ENCODE measurements at places on chromosomes 7 and 10.

DNA sequence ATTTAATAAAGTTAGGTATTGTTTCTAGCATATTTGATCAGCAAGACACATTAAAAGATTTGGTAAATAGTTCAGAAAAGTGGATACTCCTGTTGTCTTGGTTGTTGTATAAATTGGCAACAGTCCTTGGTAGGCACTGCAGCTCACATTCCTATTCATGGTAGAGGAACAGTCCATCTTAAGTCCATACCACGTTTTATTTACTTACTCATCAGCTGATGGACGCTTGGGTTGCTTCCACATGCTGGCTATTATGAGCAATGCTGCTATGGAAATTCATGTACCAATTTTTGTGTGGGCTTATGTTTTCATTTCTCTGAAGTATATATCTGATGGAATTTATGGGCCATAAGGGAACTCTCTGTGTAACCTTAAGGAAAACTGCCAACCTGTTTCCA lies 43.3 kb downstream of the C10orf120 start:
- no peak for DNase-seq

DNA sequence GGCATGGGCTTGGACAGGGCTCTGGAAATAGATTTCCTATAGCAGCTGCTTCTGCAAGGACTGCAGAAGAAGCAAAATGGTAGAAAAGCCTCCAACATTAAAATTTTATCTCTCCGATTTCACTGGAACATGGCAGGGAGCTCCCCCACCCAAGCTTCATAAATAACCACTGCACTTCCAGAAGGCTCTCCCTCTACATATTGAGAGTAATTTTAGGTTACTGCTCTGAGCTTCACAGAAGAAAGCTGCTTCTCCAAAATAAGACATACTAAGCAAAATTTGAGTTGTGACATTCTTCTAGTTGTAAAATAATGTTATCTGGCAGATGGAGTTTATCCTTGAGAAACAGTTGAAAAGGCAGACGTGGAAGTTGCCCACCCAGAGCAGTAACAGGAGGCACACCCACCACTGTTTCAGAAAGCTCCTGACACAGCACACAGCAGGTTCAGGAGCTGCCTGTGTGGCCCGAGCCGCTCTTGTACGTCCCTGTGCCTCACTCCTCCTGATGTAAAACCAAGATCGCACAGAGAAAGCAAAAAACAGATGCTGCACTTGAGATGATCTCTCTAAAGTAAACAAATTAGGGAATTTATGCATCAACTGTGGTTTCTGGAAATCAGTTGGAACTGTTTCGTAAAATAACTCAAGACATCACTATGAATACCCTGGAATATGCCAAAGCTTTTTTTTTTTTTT lies 621.0 kb downstream of the PARD3 start:
- DNase-seq, result no peak

GRCh38 chr7:97865104-97865503 lies 7.1 kb downstream of the ASNS start:
- DNase-seq, result no peak

DNA sequence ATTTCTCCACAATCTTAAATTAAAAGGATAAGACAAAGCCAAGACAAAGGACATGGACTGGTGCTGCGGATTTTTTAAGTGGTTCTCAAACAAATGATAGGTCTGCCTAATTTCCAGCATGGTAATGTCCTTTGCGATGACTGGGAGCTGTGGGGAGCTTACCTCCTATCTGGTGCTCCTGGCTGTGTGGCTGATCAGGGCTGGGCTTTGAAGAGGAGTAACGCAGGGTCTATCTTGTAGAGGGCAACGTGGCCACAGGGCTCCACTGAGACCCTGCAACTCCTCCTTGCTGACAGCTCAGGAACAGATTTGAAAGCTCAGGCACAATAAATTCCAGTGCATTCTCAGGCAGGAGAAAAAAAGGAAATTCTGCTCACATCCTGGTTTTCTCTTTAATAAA lies 103.1 kb upstream of the SFMBT2 start:
- DNase-seq, result no peak

DNA sequence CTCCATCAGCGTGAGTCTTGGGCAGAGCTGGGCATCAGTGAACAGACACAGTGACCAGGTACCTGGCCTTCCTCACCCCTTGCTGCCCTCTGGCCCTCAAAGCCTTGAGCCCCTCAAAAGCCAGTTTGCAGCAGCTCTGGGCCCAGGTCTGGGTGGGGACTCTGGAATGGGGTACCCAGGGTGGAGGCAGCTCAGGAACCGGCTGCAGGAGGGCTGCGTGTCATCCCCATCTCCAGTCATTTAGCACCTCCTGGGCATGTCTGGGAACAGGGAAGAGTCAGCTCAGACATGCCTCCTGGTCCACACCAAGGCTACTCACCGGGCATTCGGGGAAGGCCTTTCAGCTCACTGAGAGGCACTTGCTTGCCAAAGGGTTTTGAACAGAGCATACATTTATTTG lies 503.3 kb downstream of the TCERG1L start:
- DNase-seq, result no peak

DNA sequence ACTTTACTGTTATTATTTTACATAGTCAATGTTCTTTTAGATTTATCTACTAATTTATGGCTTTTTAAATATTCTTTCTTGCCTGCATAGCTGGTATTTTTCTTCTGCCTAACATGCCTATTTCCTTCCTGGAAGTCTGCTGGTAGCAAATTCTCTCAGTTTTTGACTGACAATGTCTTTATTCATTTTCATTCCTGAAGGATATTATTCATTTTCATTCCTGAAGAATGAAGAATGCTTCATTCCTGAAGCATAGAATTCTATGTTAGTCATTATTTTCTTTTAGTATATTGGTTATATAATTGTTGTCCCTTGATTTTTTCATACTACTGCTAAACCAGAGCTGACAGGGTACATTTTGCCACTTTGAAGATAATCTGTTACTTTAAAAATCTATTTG lies 41.8 kb downstream of the TMEM168 start:
- no peak for DNase-seq

- no peak for DNase-seq
These were observed 43.7 kb downstream of the DGKB start for GRCh38 chr7:14858866-14859265.

DNA sequence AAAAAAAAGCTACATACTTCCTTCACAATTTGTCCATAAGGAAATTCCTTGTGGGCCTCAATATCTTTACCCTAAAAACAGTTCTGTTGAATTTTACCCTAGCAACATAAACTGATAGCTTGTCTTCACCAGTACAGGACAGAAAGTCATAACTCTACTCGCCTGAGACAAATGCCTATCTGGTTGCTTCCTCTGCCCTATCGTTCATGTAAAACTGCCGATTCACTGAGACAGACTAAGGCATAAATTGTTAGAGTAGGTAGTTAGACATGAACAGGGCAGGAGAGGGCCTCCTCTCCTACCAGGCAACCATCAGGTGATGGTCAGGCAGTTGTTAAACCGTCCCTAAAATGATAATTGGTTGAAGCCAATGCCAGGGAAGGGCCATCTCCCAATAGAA lies 25.0 kb downstream of the IFIT3 start:
- no peak for DNase-seq

DNA sequence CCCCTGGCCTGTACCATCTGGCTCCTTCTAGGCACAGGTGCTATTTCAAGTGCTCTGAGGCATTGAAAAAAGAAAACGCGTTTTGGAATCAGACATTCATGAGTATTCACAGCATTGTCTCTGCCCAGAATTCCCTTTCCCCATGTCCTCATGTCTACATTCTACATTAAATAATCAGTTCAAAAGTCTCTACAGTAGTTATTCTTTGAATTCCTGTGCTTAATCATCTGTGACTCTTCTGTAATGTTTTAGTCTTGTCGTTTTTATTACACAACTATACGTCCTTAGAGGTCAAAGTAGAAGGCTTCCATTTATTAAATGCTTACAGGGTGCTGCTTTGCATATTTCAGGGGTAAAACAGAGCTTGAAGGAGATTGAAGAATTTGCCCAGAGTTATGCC lies 95.7 kb downstream of the BICC1 start:
- DNase-seq, result no peak

GRCh38 chr7:114689406-114689805 lies 232.5 kb upstream of the MDFIC start:
- DNase-seq, result no peak

- no peak for DNase-seq
These were observed 516.6 kb upstream of the SEMA3D start for GRCh38 chr7:85703251-85704010.

GRCh38 chr7:139758388-139758787 lies 19.4 kb downstream of the HIPK2 start:
- DNase-seq, result no peak

GRCh38 chr10:92697663-92698511 lies 8.1 kb downstream of the HHEX start:
- peak; percentile 60 for DNase-seq

Measured in Kasumi-1 (cell line).